ENCODE measurements at places on chromosomes 6 and 20. TPM values are rescaled to one million over a fixed set of nuclear protein-coding genes. Genes with fewer than 3 reads are reported as not detected.

DNA sequence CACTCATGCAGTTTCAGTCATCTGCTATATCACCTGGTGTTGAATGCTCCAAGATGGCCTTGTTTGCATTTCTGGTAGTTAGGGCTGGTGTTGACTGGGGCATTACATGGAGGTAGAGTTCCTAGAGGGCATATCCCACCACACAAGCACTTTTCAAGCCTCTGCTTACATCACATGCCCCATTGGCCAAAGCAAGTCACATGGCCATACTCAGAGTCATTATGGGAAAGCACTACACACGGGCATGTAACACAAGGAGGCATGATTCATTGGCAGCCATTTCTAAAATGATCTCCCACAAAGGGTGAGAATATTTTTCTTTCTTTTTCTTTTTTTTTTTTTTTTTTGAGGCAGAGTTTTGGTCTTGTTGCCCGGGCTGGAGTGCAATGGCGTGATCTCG, 73.2 kb downstream of the TRMT6 start:
- no peak for DNase-seq

GRCh38 chr6:133547136-133547535, 306.0 kb downstream of the EYA4 start:
- DNase-seq, result no peak

- no peak for DNase-seq
These were observed 140.3 kb downstream of the COL12A1 start for GRCh38 chr6:75065523-75065922.

GRCh38 chr6:134458857-134459657, 141.1 kb upstream of the SGK1 start:
- no peak for DNase-seq

DNA sequence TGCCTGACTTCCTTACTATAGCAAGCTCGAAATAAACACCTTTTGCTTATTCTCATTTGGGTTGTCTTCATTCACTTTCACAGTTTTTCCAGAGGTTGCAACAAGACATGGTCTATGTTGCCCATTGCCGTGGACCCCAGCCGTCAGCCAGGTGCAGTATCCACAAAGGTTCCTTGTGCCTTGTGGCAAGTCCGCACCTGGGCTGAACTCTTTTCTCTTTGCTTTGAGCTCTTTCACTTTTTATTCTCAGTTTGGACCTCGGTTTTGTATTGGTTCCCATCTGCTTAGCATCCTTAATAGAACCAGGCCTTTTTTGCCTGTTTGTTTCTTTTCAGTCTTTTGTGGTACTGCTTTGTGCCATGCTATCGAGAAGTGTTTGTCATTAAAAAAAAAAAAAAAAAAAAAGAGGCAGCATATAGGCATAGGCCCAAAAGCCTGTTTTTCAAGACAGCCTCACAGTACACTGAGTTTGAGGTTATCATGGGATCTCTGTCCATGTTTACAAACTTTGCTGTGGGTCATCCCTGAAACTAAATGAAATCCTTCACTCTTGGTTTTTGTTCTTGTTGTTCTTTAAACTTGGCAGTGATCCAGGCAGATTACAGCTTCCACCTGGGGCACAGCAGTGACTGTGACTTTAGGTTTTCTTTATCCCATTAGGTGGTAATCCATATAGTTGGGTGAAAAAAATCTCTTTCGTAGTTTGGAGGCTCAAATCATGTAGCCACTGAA, 33.3 kb downstream of the GSTA3 start:
- DNase-seq, result no peak

Gene ADTRP
- total RNA-seq, result 1.2 TPM

Gene KCNS1
- total RNA-seq, result not detected

DNA sequence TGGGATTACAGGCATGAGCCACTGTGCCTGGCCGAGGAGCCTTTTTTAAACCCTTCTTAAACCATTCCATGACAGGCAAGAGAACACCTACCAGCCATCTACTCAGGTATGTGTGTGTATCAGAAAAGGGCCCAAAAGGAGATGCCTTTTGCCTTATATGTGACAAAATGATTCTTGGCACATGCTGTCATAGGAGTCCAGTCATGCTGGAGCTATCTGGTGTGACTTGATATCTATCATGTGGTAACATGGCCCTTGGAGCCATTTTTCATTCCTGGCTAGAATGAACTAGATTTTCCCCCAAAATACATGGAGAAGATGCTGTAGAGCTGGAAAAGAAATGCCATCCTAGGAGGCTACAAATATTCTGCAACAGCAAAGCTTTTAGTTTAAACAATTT, 129.1 kb downstream of the DST start:
- DNase-seq, result no peak

- no peak for DNase-seq
These were observed 131.0 kb upstream of the PHACTR1 start for GRCh38 chr6:12585497-12585958.

Gene LZTS3
- total RNA-seq, result 6.4 TPM

Gene MATN4
- not detected for total RNA-seq

DNA sequence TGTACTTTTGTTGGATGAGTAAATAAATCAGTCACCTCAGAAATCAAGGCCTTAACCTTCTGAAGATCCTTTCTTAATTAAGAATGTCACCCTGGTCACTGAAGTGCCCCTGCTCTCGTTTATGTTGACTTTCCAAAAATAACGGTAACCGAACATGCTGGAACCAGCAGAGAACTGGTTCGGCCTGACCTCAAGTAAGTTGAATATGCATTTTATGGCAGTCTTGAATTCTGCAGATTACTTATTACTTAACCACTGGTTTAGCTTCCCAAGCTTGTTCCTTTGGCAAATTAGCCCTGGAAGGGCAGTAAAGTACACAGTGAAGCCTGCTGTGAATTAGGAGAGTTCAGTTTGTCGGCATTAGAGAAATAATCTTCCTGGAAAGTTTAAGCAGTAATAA, 12.2 kb downstream of the MAPRE1 start:
- no peak for DNase-seq

Gene SMIM13
- 7.0 TPM for total RNA-seq

GRCh38 chr6:135722679-135723078, 128.8 kb upstream of the PDE7B start:
- DNase-seq, result no peak

DNA sequence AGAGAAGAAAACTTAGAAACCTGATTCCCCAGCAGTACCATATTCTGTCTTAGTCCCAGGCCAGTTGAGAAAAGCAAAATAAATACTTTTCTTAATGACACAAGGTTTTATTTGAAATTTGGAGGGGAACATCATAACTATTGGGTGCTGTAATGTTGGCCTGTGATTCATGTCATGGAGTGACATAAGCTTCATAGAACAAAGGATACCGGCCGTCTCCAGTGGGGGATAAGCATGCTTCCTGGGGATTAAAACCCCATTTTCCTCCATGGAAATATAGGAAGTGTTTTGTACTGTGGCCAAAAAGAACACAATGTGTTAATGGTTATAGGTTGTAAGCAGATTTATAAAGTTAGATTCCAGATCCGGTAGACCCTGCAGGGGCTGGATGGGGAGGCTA, 18.0 kb downstream of the MTHFD1L start:
- DNase-seq, result no peak

DNA sequence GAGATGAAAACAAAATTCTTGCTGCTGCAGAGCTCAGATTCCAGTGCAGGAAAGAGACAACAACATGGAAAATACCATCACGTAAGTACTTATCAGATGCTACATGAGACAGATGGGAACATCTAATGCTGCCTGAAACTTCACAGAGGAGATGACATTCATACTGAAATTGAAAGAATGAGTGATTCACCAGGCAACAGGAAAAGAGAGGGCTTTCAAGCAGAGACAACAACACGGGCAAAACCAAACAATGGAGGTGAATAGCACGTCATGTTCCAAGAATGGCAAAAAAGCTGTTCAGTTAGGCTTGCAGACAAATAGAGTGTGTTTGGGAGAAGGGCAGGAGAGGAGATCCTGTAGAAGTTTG, 39.3 kb downstream of the GTF2H5 start:
- no peak for DNase-seq

GRCh38 chr20:49909499-49910339, 5.6 kb downstream of the SPATA2 start:
- DNase-seq, result no peak

Gene SAMD10
- total RNA-seq, result 12.7 TPM

DNA sequence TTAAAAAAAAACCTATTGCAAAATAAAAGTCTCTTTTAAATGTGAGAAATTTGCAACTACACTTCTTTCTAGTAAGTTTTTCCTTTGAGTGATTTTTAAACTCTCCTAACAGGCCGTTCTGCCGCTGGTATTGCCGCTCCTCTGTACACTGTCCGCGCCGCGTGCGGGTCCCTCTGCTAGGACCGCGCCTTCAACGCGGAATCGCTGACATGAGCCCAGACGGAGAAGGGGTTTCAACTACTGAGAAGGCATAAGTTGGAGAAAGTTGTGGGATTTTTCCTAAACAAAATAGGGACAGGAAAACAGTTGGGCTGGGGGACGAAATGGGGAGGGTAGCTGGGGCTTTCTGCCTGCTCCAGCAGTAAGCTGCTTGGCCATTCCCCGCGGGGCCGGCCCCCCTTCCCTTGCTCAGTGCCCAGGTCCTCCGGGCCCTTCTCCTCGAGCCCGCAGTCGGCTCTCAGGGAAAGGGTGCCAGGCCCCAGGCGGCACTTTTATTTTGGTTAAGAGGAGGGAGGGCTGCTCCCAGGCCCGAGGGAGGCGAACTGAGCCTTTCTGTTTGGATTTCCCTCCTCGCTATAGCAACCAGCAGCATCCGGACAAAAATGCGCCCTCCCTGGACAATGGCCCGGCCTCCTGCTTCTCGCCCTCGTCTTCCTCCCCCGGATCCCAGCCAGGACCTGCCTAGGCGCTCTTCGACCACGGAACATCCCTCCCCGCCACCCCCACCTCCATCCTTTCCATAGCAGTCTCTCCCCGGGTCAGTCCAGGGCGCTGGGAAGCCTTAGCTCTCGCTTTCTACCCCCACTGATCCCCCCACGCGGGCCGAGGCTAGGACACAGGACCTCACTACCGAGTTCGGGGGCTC, 6.8 kb upstream of the POU3F2 start:
- peak; percentile 17 for DNase-seq

Gene SHLD1
- total RNA-seq, result 15.4 TPM

Gene PPP1R3G
- total RNA-seq, result 0.24 TPM

DNA sequence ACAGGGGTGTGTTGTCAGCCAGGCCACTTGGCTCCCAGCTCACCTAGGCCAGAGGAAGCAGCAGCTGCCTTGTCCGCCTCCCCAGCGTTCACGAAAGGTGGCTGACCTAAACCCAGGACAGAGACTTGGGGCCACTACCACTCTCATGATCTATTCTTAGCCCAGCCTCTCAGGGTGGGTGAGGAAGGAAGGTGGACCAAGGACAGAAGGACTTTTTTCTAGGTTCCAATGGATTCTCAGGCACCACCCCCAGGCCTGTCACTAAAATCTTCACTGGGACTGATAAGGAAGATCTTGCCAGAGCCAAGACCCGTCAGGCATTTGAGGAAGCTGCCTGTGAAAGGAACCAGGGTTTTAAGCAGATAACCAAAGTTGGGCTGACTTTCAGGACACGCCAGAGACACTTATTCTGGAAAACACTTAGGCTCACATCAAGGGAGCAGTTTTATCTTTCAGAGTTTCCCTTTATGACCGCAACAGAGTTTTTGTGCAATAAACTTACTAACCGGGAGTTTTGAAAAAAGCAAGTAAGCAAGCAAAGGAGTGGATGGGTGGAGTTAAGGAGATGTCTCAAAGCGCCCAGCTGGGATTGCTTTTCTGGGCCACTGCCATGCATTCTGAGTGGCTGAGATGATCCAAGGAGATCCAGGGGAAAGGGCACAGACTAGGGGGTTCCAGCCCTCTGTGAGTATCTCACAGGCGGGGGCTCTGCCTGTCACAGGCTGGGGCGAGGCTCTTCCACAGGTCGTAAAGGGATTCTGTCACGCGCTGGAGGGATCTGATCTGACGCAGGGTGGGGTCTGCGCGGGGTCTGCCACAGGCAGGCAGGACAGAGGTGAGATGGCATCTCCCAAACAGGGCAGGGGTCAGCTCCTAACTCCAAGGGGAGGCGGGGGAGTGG, 989 bp downstream of the FITM2 start:
- DNase-seq, result peak; percentile 8

- no peak for DNase-seq
These were observed 38.0 kb upstream of the NR2E1 start for GRCh38 chr6:108127826-108128225.

DNA sequence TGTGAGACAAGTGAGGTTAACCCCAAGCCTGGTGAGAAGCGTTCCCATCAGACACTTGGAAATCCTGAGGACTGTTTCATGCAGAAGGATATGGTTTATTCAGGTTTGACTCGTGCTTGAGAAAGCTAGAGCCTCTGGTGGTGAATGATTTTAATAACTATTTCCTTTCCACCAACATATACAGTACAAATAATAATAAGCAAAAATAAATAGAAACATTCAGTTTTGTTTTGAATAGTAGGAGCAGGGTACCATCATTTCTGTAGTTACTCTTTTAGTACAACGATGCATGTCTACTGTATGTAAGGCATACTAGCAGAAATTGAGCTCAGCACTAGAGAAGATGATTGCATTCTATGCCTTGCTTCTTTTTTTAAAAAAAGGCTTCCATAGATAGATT, 33.5 kb downstream of the PLG start:
- no peak for DNase-seq

DNA sequence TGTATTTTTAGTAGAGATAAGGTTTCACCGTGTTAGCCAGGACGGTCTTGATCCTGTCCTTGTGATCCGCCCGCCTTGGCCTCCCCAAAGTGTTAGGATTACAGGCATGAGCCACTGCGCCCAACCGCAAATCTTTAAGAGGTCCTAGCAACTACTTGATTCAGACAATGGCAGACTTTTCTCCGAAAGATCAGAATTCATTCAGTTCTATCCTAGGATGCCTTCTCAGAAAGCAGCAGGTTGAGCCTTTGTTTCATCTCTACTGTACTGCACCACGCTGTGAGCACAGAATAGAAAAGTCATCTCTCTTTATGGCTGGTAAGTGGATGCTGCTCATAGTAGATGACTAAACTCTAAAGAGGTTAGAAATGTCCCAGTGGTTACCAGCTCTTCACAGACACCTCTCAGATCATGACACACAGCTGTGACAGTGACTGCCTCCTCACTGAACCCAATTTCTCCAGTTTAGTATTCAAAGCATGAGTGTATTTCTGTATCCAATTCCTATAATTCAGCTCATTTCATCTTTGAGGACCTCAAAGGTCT, 6.0 kb upstream of the HSF2 start:
- no peak for DNase-seq

GRCh38 chr6:164507206-164507940, 802.0 kb downstream of the C6orf118 start:
- DNase-seq, result no peak

Gene RNF144B
- 17.0 TPM for total RNA-seq

Gene NKAPL
- total RNA-seq, result 0.52 TPM

Data from B cell (primary cell).